CD4-positive, alpha-beta T cell treated with Interleukin-4 for 1 hour (primary cell): ENCODE measurements at places on chromosomes 3 and 15.

- DNase-seq: no peak
Observed at GRCh38 chr3:123732447-123732846, 147.6 kb upstream of the HACD2 start.

- no peak for DNase-seq
Observed at GRCh38 chr15:93942269-93942694, 289.1 kb upstream of the MCTP2 start.

DNA sequence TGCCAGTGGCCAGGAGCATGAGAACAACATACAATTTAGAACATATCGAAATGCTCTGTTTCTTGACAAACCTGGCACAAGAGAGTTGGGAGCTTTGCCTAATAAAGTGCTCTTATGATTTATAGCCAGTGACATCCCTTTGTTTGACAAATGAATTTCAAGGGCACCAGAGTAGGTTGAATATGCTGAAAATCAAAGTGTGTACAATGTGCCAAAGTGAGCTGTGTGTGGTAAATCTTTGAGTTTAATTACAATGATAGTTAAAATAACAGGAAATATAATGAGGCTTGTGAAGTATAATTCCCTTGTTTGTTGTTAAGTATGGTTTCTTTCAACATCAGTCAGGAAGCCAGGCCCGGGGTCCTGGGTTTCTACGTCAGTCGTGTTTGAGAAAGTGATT, 211.9 kb downstream of the EBLN2 start:
- DNase-seq: no peak

GRCh38 chr3:120879411-120879810, 28.6 kb upstream of the STXBP5L start:
- DNase-seq: no peak

DNA sequence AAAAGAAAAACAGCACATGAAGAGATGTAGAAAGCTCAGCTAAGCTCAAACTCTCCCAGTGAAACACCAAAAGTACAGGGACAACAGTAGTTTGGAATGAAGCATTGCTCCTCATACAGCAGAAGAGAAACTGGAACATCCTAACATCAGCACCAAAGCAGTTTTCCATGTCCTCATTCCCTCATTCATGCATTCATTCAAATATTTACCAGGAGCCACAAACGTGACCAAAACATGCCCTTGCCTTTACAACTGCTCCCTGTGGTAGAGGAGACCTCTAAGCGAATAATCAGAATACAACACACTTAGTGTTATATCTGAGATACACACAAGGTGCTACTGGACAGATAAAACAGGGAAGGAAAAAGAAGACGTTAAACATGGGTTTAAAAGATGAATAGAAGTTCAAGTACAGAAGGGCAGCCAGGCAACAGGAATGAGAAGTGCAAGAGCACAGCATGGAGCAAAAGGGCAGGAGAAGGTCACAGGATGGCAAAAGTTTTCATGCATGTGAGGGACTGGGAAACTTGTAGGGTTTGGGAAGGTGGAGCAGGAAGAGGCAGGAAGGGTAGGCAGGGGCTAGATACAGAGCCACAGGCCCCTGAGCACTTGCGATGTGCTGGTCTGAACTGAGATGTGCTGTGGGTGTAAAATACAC, 58.5 kb upstream of the LMCD1 start:
- no peak for DNase-seq

DNA sequence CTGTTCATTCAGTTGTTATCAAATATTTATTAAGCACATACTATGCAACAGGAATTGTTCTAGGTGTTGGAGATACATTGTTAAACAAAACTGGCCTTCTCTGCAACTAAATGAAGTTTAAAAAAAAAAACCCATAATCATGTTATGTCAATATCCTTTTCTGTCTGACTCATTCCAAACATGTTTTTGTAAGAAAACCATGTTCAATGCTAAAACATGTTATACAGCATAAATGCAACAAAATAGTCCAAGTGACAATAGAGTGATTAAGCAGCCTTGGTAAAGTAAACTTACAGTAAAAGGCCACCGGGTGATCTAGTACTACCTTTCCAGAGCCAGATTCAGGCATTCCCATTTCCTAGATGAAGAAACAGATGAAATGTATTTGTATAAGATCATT, 278.0 kb upstream of the NECTIN3 start:
- no peak for DNase-seq

DNA sequence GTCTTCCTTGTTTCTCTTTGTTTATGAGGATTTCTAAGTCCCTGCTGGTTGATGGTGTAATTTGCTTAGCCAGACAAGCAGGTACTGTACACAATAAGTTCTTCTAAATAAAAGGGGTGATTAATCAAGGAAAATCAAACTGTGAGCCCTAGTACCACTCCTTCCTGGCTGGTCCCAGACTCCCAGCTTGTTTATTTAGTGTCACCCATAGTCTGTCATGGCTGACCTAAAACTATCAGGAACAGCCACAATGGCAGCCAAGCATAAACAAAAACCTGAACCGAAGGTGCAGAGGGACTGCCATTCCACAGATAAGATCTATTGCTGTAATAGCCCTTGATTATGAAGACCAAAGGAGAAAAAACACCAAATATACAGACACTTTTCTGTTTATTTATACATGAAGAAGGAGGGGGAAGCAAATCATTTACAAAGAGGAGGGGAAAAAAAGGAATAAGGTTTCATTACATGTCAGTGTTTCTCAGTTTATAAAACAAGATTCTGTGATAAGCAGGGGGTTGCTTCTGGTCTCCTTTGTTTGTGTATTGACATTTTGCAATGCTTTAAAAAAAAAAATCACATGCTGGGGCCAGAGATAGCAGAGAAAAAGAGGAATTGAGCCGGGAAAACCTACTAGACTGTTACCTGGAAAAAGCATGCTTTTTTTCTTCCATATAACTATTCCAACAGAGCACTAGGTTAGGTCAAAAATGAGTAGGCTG, 182.4 kb upstream of the DPH6 start:
- no peak for DNase-seq

GRCh38 chr15:65249641-65250040, 37.0 kb downstream of the PARP16 start:
- no peak for DNase-seq

DNA sequence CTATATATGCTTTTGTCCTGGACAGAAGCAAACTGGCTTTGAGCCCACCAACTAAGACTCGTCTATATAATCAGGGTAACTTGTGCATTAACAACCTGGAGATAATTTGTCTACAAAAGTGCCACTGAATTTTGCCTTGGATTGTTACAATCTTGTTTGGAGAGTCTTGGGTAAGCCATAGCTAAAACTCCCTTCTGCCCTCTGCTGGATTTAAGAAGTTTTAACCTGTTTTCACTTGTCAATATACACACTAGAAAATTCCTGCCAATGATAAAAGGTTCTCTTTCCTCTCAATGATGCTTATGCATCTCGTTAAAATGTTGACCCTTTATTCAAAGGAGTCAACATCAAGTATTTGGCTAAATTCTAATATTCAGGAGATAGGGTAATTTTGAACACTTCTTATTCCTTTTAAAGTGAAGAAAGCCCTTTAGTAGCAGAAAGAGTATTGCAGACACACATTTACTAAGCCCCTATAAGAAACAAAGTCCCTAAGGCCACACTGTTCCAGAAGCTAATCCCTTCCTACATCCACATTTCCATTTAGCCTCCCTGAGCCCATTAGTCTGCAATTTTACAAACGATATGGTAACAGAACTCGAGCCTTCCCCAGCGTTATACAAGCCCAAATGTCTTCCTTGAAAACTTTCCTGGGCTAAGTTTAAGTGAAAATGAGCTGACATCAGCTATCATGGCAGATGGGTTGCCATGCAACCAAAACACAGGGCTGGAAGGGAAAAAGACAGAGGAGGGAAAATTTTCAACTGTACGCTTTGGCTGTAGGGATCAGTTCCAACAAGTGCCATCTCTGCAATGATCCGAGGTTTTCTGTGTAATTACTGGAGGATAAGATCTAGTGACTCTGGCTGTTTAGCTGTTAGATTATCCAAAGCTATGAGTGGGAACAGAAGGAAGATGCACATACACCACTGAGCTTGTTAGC, 75.9 kb upstream of the FGF12 start:
- DNase-seq: peak; percentile 9

DNA sequence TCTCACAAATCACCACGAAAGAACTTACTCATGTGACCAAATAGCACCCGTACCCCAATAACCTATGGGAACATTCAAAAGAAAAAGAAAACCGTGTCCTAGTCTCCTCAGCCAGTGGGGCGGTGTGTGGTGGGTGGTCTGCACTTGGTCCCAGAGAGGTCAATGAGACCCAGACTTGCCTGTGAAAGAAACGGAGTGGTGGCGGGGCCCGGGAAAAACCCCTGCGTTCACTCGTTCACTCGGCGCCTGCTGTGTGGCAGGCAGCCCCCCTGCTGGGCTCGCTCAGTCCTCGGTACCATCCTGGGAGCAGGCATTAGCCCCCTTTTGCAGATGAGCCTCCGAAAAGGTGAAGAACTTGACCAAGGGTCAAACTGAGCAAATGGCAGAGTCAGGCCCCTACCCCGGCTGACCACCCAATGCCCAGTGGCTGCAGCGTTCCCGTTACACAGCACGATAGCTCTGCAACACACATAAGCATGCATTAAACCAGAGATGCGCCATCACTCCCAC, 36.0 kb downstream of the ZDHHC19 start:
- DNase-seq: no peak

DNA sequence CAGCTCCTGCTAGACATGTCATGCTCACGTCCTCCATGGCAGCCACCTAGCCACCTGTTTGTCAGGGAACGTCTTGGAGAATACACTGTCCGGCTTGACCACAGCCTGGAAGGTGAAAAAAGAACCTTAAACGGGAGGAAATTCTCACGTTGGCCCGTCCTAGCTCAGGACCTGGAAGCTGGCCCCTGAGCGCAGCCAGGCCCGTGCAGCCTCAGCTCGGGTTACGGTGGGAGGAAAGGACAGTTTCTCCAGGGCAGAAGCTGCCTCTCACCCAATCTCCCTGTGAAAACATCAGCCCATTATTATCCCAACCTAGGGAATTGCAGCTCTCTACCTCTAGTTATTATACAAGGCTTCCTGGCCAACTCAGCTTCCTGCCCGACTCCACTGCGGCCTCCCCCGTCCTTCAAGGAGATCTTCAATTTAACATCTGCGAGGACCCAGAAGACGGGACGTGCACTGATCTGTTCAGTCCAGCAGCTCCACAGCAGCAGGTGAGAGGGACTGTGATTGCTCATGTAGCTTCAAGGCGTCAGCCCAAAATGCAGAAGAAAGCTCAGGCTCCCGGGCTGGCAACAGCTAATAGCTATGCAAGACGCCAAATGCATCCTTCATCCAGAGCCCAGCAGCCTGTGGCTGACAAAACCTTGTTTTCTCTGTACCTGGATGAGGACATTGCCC, 84.7 kb downstream of the ADAMTS17 start:
- DNase-seq: no peak

DNA sequence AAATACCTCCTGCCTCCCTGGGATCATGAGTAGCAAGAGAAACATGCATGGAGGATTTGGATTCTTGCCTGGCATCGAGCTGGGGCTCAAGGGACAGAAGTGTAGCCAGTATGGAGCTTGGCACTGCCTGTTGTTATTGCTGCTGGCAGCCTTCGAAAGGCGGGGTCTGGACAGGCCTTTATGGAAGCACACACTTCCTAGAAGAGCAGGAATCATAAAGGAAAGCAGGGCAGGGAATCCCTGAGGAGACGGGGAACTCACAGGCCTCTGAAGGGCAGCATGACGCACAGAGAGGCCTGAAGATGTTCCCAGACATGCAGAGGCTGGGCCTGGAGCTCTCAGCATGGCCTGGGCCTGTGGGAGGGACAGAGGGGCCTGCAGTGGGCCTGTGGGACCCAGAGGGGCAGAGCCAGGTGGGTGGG, 18.6 kb upstream of the SLC41A3 start:
- DNase-seq: no peak

GRCh38 chr3:42801784-42802183, 2.5 kb downstream of the HIGD1A start:
- DNase-seq: no peak

DNA sequence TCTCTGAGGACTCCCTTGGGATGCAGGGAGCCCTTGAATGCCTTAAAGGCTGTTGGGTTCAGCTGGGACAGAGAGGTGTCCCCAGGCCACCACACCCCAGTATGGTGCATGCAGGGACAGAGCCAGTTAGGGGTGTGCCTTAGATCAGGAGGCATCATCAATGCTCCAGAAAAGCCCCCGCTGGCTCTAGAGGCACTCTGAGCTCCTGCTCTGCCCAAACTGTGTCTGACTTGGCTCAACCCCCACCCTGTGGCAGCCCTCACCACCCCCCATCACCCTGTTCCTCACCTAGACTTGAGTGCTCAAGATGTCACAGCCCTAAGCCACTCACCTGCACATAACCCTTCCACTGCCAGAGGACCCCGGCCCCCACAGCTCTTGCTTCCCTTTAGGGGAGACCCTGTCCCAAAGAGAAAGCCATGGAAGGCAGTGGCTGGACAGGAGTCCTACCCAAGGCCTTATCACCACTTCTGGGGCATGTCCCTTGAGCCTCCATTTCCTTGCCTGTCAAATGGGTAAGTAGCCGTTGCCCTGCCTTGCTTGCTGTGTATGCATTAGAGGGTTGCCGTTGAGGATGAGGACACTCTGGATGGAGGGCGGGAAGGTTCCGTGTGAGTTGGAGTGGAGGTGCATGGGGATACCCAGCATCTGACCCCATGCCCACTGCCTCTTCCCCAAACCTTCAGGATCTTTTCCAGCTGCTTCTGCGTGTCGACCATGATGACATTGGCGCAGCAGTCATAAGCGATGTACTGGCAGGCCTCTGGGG, 41.4 kb downstream of the ACSBG1 start:
- DNase-seq: no peak

- DNase-seq: no peak
Observed at GRCh38 chr15:47293466-47294162, 423.7 kb upstream of the SEMA6D start.

GRCh38 chr15:65305150-65305758, 777 bp downstream of the RNU5B-1 start:
- DNase-seq: no peak

GRCh38 chr3:113039546-113039945, 48.8 kb downstream of the GTPBP8 start:
- DNase-seq: no peak

DNA sequence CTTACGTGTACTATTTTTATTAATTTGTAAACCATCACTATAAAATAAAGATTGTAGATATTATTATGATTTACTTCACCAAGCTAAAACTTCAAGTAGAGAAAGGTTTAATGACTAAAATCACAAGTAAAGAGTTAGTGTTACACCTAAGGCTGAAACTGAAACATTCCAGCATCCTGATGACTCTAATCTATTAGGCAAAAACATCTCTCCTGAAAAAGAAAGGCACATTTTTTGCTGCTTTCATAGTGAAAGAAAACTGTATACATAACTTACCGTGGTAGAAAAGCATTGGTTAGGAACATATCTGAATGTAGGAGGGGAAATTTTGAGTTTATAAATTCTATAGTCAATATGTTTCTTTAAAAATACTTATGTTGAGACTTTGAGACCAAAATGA, 35.4 kb downstream of the CCDC191 start:
- no peak for DNase-seq

- no peak for DNase-seq
Observed at GRCh38 chr3:42165211-42165610, 74.1 kb downstream of the TRAK1 start.
